ENCODE measurements at places on chromosomes 12 and 14. TPM values are rescaled to one million over a fixed set of nuclear protein-coding genes. Genes with fewer than 3 reads are reported as not detected.

- no peaks in the 10 kb centered on the region for H3K36me3 ChIP-seq
- H3K4me3 ChIP-seq: peak overlapping the region; percentile 63
- no peaks in the 10 kb centered on the region for H3K27me3 ChIP-seq
- peaks cover 34% of the 10 kb centered on the region for H3K4me1 ChIP-seq
- peak overlapping the region; percentile 79 for H3K27ac ChIP-seq
Measured at GRCh38 chr14:20516921-20517320, 11.6 kb downstream of the RNASE10 start.

Gene TMTC1
- not detected for total RNA-seq

Gene RD3L
- not detected for total RNA-seq

Gene CCDC92
- total RNA-seq: 51.1 TPM

DNA sequence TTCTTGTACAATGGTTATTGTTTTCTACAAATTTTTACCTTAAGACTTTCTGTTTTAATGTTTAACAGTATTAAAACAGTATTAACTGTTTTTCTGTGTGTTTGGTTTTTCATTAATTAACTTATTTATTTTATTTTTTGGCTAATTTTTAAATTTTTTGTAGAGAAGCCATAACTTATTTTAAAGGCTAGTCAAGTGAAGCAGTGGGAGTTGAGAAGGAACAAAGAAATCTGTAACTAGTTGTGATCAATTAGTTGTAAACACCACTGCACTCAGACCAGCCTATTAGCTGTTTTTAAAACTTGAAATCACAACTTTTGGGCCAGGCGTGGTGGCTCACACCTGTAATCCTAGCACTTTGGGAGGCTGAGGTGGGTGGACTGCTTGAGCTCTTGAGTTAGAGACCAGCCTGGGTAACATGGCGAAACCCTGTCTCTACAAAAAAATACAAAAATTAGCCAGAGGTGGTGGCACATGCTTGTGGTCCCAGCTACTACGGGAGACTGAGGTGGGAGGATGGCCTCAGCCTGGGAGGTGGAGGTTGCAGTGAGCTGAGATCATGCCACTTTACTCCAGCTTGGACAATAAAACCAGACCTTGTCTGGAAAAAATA, 50.9 kb upstream of the HECTD1 start:
- H3K27ac ChIP-seq: no peak overlapping the region
- H3K4me1 ChIP-seq: peaks cover 28% of the 10 kb centered on the region
- H3K4me3 ChIP-seq: no peak overlapping the region
- no peaks in the 10 kb centered on the region for H3K36me3 ChIP-seq
- H3K27me3 ChIP-seq: no peaks in the 10 kb centered on the region

Gene POTEG
- not detected for total RNA-seq

Gene SMOC1
- not detected for total RNA-seq

Gene PZP
- total RNA-seq: not detected

Gene TAS2R14
- total RNA-seq: 1.2 TPM

- no peak overlapping the region for H3K27ac ChIP-seq
- H3K4me3 ChIP-seq: no peak overlapping the region
- H3K27me3 ChIP-seq: peaks cover 4% of the 10 kb centered on the region
- peaks cover 7% of the 10 kb centered on the region for H3K4me1 ChIP-seq
Measured at GRCh38 chr12:14970473-14970872, 2.4 kb upstream of the PDE6H start.

DNA sequence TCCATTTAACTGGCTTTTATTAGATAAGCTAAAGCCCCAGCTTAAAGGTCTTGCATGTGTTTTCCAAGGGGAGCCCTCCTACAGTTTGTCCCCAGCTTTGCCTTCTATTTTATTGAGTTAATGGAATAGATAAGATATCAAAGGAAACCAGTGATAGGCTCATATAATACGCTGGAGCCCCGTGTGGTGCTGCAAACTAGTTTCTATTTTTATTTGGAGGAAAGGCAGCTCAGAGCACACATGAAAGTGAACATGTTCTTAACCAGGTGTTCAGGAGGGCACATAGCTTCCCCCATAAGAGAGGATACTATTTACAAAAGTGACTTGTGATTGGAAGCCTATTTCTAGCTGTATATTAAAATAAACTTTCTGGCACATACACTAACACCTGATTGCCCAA, 251.7 kb downstream of the PDZRN4 start:
- no peak overlapping the region for H3K4me3 ChIP-seq
- H3K36me3 ChIP-seq: no peaks in the 10 kb centered on the region
- DNase-seq: no peak
- no peaks in the 10 kb centered on the region for H3K27me3 ChIP-seq

DNA sequence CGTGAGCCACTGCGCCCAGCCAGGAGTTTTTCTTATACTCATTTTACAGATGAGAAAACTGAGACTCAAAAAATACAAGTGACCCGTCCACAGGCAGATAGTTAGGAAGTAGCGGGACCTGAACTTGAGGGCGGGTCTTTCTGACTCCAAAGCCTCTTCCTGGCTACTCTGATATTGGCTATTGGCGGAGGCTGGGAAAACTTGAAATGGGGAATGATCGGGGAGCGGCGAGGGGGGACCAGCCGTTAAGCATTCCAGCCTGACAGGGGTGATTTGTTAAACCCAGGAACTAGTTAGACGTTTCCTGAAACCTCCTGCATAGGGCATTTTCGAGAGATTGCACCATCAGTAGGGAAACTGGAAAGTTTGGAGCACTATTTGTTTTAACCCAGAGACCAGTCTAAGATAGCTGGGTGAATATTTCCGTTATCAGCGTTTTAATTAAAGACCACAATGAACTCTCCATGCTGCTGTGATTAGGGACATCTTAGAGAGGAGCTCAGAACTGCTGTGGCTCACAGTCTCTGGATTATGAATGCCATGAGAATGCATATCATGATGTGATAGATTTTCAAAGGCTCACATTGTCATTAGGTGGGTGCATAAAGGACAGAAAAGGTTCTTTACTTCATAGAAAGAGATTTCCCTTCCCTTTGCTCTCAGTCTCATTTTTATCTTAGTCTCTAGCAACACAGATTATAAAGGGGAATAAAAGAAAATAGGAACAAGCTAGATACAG, 2.5 kb downstream of the NR1H4 start:
- no peak overlapping the region for H3K27ac ChIP-seq
- H3K36me3 ChIP-seq: no peaks in the 10 kb centered on the region
- H3K4me3 ChIP-seq: no peak overlapping the region
- H3K27me3 ChIP-seq: no peaks in the 10 kb centered on the region
- H3K4me1 ChIP-seq: no peaks in the 10 kb centered on the region
- no peak for DNase-seq

- no peaks in the 10 kb centered on the region for H3K36me3 ChIP-seq
- H3K27me3 ChIP-seq: peaks cover 1% of the 10 kb centered on the region
- no peaks in the 10 kb centered on the region for H3K4me1 ChIP-seq
- no peak overlapping the region for H3K4me3 ChIP-seq
Measured at GRCh38 chr12:70815056-70815455, 105.5 kb downstream of the PTPRR start.

Gene ACOT6
- not detected for total RNA-seq

- peaks cover 5% of the 10 kb centered on the region for H3K27me3 ChIP-seq
- no peaks in the 10 kb centered on the region for H3K4me1 ChIP-seq
- H3K27ac ChIP-seq: no peak overlapping the region
- no peak overlapping the region for H3K4me3 ChIP-seq
Measured at GRCh38 chr12:447141-447540, 12.6 kb upstream of the B4GALNT3 start.

- no peak overlapping the region for H3K4me3 ChIP-seq
- H3K27ac ChIP-seq: no peak overlapping the region
- no peaks in the 10 kb centered on the region for H3K27me3 ChIP-seq
- peaks cover 7% of the 10 kb centered on the region for H3K4me1 ChIP-seq
- H3K36me3 ChIP-seq: peaks cover 6% of the 10 kb centered on the region
Measured at GRCh38 chr14:45070215-45070614, 13.7 kb upstream of the PRPF39 start.

- peak; percentile 53 for DNase-seq
- H3K27ac ChIP-seq: no peak overlapping the region
- H3K36me3 ChIP-seq: no peaks in the 10 kb centered on the region
- H3K27me3 ChIP-seq: peaks cover 3% of the 10 kb centered on the region
Measured at GRCh38 chr14:37819155-37820015, 224.0 kb downstream of the TTC6 start.

Gene KRT74
- total RNA-seq: not detected

DNA sequence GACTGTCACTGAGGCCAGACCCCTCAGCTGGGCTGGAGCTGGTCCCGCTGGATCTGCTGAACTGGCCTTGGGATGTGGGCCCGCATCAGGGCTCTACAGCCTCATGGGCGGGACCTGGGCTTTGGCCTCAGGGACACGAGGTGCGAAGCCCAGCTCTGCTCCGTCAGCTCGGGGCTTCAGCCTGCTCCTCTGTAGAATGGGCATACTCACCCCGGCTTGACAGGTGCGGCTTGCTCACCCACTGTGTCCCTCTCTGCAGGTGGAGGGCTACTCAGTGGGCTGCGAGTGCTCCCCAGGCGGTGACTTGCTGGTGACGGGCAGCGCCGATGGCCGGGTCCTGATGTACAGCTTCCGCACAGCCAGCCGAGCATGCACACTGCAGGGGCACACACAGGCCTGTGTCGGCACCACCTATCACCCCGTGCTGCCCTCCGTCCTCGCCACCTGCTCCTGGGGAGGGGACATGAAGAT, 57.6 kb downstream of the BEGAIN start:
- H3K4me3 ChIP-seq: no peak overlapping the region
- H3K36me3 ChIP-seq: no peaks in the 10 kb centered on the region
- H3K4me1 ChIP-seq: peaks cover 23% of the 10 kb centered on the region
- DNase-seq: no peak
- H3K27ac ChIP-seq: no peak overlapping the region
- no peaks in the 10 kb centered on the region for H3K27me3 ChIP-seq

- no peak overlapping the region for H3K4me3 ChIP-seq
- H3K27ac ChIP-seq: no peak overlapping the region
- no peaks in the 10 kb centered on the region for H3K36me3 ChIP-seq
- no peak for DNase-seq
Measured at GRCh38 chr12:77372026-77372425, 306.7 kb upstream of the E2F7 start.

DNA sequence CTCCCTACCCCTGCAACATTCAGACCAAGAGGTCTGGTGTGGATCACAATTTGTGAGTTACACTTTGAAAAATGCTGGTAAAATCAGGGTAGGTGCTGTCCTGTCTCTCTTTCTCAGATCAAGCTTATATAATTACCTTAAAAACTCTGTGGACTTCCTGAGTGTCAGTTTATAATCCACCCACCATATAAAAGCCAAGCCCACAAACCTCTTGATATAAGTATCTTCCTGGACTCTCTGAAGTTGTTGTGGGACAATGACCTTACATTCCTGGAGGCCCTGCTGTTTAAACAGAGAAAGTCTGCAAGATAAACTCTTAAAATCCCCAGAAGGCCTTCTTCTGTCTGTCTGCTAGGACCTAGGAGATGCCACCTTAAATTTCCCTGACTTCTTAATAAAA, 11.4 kb upstream of the KTN1 start:
- H3K27ac ChIP-seq: no peak overlapping the region
- DNase-seq: no peak
- H3K4me3 ChIP-seq: no peak overlapping the region
- H3K27me3 ChIP-seq: no peaks in the 10 kb centered on the region
- H3K4me1 ChIP-seq: peaks cover 11% of the 10 kb centered on the region

DNA sequence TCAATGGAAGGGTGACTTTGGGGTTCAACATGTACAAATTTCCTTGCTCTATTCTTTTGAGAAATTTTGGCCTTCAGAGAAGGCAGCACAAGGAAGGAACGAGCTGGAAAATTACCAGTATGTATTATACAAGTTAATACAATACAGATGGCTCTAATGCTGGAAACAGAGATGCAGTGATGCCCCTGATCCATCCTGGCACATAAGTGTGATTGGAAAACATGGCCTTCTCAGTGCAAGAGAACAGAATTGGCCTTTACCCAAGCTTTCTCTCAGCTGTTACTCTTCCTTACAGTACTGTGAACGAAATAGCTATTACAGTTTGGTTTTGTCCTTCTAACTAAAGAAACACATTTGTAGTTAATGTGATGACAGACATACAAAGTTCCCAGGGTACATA, 102.5 kb upstream of the GPHB5 start:
- H3K4me1 ChIP-seq: no peaks in the 10 kb centered on the region
- H3K27ac ChIP-seq: no peak overlapping the region

- H3K36me3 ChIP-seq: no peaks in the 10 kb centered on the region
- DNase-seq: no peak
Measured at GRCh38 chr14:68384881-68385280, 408.0 kb downstream of the ZFP36L1 start.

Gene SLC10A1
- not detected for total RNA-seq

Gene FOXM1
- total RNA-seq: 37.2 TPM

- peaks cover 38% of the 10 kb centered on the region for H3K36me3 ChIP-seq
- H3K27me3 ChIP-seq: peaks cover 22% of the 10 kb centered on the region
- 0 out of 2 replicates have a peak overlapping the region, but pooled peaks have one; percentile 57 for H3K27ac ChIP-seq
- H3K4me3 ChIP-seq: no peak overlapping the region
- no peak for DNase-seq
Measured at GRCh38 chr12:57176139-57176477, 28.7 kb upstream of the LRP1-AS start.

Gene TTC9
- 0.10 TPM for total RNA-seq

GRCh38 chr12:31444736-31445135, 118.8 kb upstream of the SINHCAF start:
- no peak for DNase-seq
- H3K36me3 ChIP-seq: peaks cover 10% of the 10 kb centered on the region
- no peaks in the 10 kb centered on the region for H3K4me1 ChIP-seq
- H3K27ac ChIP-seq: no peak overlapping the region
- no peaks in the 10 kb centered on the region for H3K27me3 ChIP-seq

GRCh38 chr12:122880668-122881067, 15.3 kb downstream of the VPS37B start:
- H3K27me3 ChIP-seq: no peaks in the 10 kb centered on the region
- peak; percentile 27 for DNase-seq
- peak overlapping the region; percentile 25 for H3K27ac ChIP-seq
- H3K36me3 ChIP-seq: no peaks in the 10 kb centered on the region
- H3K4me3 ChIP-seq: no peak overlapping the region

Gene AICDA
- total RNA-seq: not detected

DNA sequence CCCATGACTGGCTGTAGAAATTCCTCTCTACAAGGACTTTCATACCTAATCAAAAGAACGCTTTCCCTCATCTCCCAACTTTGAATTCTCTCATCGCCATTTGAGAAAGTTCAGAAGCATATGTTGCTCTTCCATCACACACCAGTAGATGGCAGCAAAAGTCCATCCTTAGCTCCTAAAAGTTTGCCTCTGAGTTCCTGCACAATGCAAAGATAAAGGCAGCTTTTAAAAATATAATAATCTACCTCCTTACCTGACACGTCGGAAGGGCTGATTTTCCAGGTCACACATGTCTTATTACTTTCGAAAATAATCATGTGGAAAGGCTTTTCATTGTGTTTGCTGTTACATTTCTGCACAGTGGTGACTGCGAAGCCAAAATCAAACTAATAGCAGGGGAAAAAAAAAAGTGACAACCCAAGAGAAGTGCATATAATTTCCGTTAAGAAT, 456.7 kb upstream of the SEL1L start:
- peak; percentile 22 for DNase-seq
- no peak overlapping the region for H3K27ac ChIP-seq
- H3K4me1 ChIP-seq: no peaks in the 10 kb centered on the region
- H3K36me3 ChIP-seq: no peaks in the 10 kb centered on the region
